ENCODE measurements at places on chromosomes 3 and 15.

- DNase-seq = no peak
These were observed 49.0 kb downstream of the PBRM1 start for GRCh38 chr3:52636673-52637072.

GRCh38 chr3:138331143-138331894 lies 1.7 kb upstream of the NME9 start:
- no peak for DNase-seq

- no peak for DNase-seq
These were observed 975 bp downstream of the PCSK6 start for GRCh38 chr15:101488300-101489164.

DNA sequence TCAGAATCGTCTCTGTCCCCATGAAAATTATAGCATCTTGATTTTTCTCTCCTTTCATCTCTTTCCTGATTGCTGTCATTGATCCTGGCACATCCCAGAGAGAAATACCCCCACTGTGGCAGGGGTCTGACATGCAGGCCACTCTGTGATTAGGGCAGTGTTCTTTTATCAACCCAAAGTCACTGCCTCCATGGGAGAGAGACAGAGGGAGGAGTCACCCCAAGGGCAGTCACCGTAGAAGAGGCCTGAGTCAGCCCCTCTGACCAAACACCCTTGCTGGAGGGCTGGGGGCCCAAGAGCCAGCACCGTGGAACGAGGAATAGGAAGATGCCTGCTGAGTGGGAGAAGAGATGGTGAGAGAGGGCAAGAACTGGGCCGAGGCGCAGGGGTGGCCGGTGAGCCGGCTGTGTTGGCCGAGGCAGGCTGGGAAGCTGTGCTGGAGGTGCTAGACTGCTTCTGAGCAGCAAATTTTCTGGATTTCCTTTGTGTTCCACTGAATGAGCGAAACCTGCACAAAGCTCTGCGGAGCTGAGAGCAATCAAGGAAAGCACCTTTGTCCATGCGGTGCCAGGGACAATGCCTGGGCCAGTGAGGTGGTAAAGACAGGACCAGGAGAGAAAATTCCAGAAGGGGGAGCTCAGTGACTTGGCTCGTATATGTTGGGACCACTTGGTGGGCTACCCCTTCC lies 103.8 kb downstream of the ADCY5 start:
- no peak for DNase-seq

Measured in GM13977 (cell line).